ENCODE measurements at places on chromosomes 11 and 22.

DNA sequence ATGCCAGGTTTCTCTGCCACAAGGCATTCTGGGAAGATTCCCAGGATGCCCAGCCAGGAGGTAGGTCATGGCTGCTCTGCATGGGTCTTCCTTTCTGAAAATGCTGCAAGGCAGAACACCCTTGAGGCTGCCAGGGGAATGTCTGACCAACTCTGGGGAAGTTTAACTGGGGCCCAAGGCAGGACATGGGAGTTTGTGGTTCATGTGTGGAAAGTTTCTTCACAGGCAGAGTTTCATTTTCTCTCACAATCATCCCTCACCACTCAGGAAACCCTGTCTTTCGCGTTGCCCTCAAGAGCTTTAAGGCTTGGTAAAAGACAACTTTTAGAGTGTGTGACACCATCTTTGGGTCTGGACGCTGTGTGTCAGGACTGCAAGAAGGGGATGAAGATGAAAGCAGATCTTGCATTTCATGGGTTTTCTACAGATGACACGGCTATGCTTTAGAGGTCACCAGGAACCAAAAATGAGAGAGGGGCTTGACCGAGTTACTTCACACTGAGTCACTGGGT lies 133.5 kb downstream of the CD44 start:
- peak; percentile 1 for DNase-seq

GRCh38 chr11:13931356-13931755 lies 31.2 kb upstream of the SPON1 start:
- DNase-seq = no peak

DNA sequence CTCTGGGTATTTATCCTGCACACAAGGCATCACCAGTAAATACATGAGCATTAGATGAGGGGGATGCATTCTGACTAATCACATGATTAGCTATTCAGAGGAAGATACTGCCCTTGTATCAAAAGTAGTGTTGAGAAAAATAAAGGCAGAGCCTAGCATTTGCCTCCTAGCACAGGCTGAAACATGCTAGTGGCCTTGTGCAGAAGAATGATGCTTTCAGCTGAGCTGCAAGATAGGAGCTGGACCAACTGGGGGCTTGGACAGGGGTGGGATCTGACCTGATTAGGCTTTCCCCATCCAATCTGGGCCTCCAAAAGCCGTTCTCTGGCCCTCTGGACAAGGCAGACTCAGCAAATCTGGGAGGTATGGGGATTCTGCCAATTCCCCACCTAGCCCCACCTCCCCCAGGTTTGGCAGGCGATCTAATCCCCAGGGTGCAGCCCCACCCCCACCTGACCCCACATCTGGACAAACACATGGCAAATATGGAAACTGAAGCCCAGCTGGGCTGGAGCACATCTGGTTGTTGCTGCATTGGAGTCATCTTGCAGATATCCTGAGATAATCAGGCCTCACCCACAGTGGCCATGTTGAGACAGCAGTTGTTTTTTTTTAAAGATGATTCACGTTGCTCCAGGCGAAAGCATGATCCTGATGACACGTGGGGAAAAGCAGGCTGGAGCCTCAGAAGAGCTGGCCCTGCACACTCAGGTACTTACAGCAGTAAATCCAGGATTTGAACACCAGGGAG lies 4.4 kb upstream of the MISFA start:
- no peak for DNase-seq

DNA sequence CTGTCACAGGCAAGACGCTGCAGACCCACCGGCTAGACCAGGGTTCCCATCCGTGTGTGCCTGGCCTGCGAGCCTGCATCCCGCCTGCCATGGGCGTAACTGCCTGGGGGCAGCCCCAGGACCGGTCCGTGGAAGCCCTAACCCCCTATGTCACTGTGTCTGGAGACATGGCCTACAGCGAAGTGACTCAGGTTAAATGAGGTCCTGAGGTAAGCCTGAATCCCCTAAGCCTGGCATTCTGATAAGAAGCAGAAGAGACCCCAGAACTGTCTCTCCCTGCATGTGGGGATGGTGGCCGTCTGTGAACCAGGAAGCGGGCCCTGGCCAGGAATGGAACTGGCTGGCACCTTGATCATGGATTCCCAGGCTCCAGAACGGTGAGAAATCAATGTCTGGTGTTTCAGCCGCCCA lies 570.1 kb downstream of the BRD1 start:
- no peak for DNase-seq

GRCh38 chr22:21816787-21817496 lies 50.5 kb downstream of the MAPK1 start:
- no peak for DNase-seq

DNA sequence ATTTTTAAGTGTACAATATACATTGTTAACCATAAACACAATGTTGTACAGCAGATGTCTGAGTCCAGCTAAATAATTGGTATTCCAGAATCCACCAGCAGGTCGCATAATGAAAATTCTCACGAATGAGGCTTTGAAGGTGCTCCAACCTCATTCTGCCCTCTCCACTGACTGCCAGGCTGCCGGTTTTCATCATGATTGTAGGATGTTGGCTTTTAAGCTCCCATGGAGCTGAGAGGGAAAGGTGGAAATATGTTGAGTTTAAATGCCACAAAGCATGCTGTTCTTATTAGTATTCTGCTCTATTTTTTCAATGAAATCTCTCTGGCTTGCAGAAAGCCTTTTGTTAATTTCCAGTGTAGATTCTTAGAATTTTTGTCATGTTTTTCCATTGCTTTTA lies 337.2 kb upstream of the DDI1 start:
- no peak for DNase-seq

DNA sequence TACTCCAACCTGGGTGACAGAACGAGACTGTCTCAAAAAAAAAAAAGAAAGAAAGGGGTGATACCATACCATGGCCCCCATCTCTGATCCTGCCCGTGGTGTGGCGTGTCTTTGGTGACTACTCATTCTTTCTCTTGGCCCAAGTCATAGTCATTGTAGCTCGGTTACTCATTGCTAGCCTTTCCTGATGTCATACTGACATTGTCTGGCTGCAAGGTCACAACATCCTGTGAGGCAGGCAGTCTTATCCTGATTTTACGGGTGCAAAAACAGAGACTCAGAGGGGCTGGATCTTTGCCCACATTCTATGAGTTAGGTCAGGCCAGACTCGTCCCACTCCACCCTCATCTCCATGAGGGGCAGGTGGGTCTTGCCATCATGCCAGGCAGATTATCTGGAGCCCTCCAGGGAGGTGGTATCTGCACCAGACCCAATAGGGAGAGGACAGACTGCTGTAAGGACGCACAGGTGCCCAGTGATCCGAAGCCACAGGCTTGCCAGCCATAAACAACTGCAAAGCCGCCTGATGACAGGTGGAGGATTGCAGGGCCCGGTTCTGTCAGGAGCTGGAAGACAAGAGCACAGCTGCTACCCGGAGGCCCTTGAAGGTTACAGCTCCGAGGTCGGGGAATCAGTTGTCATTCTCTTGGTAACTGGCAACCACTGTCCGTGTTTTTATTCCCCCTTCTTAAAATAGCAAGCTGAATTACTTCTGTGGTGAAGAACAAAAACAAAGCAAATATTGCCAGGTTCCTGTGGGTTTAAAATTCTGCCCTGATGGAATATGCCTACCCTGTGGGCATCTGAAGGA lies 13.8 kb downstream of the TOM1 start:
- no peak for DNase-seq

DNA sequence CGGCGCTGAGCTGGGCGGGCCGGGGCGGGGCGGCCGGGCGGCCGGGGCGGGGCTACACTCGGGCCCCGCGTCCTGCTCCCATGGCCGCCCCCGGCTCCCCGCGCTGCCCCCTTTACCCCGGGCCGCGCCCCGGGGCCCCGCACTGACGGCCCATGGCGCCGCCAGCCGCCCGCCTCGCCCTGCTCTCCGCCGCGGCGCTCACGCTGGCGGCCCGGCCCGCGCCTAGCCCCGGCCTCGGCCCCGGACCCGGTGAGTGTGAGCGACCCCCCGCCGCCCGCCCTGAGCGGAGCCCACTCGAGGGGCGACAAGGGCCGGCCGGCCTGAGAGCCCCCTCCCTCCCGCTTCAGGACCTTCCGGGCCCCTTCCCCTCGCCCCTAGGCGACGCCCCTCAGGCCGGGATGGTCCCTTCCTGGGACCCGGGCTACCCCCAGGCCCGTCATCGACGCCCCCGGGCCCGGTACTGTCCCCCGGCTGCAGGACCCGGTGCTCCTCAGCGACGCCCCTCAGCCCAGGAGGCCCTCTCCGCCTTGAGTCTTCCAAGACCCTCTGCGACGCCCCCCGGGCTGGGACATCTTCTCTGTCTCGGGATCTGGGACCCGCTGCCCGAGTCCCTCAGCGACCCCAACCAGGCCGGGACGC lies at the start of gene KREMEN1:
KREMEN1 (plus strand) TSS at position 57 of the 639 bp plus-strand sequence; CDS start at position 153, 96 bp downstream.
- DNase-seq = no peak

GRCh38 chr11:10044618-10045017 lies 249.4 kb downstream of the SBF2 start:
- DNase-seq = no peak

- no peak for DNase-seq
Observed at GRCh38 chr22:21762712-21763581, 27.4 kb upstream of the YPEL1 start.

- DNase-seq = no peak
Observed at GRCh38 chr22:48263791-48264351, 1501.4 kb downstream of the TBC1D22A start.

- no peak for DNase-seq
Observed at GRCh38 chr11:13480198-13480597, 15.6 kb downstream of the PTH start.
